ENCODE measurements at places on chromosomes 1 and 21. TPM values are rescaled to one million over a fixed set of nuclear protein-coding genes. Genes with fewer than 3 reads are reported as not detected.

Gene NVL
- total RNA-seq = 34.7 TPM

Gene GTF2B
- total RNA-seq = 27.3 TPM

Gene NDUFS5
- total RNA-seq = 167 TPM

Gene RNF187
- 67.7 TPM for total RNA-seq

Gene IL6R
- total RNA-seq = 31.8 TPM

Gene ERG
- 4.0 TPM for total RNA-seq

Gene LAPTM5
- 24.1 TPM for total RNA-seq

Gene WLS
- total RNA-seq = 118 TPM

Gene LINGO4
- total RNA-seq = 0.23 TPM

Gene PARK7
- 186 TPM for total RNA-seq

Gene PCNT
- total RNA-seq = 20.4 TPM

Gene DCST1
- 0.19 TPM for total RNA-seq

Gene BTBD19
- total RNA-seq = 4.4 TPM

DNA sequence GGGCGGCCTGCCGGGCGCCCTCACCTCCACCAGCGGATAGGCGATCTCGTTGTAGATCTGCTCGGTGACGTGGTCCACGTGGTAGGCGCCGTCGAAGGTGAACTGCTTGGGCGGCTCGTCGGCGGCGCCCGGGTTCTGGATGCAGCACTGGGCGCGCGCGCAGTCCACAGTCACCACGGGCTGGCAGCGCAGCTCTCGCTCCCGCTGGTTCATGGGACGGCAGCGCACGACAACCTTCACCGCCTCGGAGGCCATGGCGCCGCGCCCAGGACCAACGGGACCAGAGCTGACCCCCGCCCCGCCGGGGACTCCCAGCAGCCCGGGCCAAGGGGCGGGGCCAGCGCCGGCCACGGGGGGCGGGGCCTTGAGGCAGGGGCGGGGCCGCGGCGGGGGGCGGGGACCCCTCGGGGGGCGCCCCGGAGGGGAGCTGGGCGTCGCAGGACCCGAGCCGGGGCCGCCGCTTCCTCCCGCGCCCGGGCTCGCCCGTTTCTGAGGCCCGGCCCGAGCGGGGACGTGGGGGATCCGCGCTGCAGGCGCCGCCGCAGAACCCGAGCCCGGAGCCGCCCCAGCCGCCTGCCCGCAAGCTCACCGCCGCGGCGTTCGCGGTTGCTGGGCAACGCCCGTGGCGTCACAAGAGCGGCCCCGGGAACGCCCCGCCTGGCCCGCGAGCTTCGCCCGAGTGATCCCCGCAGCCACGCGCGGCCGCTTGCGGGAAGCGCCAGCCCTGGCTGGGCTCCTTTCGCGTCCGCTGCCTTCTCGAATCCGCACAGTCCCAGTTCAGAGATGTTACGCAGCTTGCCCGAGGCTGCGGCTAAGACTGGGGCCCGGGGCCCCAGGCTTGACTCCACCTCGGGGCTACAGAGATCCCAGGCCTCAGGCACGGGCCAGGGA lies at the start of gene KIF17:
Gene KIF17, minus strand, starts transcription at position 556 of the 891 bp plus-strand sequence. Its CDS starts 301 bp downstream, at position 255.
- peak; percentile 78 for DNase-seq

DNA sequence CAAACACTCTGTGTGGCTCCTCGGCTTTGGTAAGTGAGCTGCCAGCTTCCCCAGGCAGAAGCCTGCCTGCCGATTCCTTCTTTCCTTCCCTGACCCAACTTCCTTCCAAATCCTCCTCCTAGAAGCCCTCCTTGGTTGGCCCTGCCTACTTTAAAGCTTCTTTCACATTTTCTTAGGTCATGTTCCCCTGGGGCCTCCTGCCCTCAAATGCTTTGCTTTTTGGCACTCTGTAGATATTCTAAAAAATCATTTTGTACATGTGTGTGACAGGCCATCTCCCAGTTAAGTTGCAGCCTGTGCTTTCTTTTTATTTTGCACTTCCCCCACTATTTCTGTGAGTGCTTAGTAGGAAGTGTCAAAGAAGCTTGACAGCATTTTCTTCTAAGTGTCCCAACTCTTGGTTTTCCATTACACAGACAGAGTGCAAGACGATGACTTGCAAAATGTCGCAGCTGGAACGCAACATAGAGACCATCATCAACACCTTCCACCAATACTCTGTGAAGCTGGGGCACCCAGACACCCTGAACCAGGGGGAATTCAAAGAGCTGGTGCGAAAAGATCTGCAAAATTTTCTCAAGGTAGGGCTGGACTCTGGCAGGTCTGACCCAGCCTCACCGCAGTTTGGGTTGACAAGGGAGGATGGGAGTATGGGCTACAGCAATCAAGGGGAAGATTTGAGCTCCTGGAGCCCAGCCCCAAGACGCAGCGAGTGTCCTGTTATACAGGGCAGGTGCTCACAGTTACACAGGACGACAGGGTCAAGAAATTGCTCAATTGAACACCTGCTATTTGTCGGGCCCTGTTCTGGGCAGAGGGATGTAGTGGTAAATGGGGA lies at the start of gene S100A9:
Gene S100A9, plus strand, starts transcription at position 2 of the 838 bp plus-strand sequence. Its CDS starts 430 bp downstream, at position 432.
- no peak for DNase-seq

DNA sequence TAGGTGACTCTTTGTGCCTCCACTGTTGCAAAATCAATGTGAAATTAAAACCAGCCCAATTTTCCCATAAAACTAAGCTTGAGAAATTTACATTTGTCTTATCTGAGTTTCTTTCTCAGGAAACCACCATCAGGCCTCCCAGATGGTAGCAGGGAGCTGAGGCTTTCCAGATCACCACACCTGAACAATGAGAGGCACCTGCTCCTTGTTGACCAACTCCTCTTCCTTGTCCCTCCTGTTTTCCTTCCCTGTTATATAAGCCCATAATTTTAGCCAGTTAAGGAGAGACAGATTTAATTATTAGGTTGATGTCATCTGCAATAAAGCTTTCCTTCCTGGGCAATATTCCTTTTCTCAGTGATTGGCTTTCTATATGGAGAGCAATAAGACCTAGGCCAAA lies 32.0 kb upstream of the C1orf185 start:
- no peak for DNase-seq

DNA sequence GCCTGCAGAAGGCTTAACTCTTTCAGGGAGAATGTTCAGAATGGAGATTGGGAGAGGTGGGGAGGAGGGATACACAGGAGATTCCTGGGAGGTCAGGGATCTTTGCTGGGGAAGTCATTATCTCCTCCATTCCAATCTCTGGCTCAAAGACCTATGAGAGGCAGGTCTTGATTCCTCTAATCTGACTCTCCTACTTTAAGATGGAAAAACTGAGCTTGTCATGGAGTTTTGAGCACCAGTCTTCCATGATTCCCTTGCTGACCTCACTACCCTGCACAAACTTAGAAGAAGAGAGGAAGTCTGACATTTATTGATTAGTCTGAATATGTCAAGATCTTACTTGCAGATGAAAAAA lies 41.5 kb upstream of the SYNC start:
- DNase-seq = no peak

- no peak for DNase-seq
These were observed 39.2 kb upstream of the RAB4A start for GRCh38 chr1:229231754-229232119.

DNA sequence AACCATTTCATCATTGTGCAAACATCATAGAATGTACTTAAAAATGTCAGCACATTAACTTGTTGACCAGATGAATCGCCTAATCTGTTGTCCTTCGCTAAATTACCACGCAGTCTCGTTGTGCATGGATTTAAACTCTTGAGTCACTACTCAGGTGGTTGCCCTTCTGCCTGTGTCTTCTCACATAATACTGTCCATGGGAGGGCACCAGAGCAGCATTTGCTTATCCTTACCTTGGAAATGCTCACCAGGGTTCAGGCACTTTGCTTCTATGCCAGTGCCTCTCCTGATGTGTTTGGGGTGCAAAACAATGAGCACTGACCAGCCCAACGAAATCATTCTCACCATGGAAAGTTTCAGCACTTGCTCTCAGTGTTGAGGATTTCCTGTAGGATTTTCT lies 559.9 kb downstream of the RWDD3 start:
- DNase-seq = no peak

GRCh38 chr1:192951691-192952460 lies 107.3 kb downstream of the UCHL5 start:
- DNase-seq = no peak

DNA sequence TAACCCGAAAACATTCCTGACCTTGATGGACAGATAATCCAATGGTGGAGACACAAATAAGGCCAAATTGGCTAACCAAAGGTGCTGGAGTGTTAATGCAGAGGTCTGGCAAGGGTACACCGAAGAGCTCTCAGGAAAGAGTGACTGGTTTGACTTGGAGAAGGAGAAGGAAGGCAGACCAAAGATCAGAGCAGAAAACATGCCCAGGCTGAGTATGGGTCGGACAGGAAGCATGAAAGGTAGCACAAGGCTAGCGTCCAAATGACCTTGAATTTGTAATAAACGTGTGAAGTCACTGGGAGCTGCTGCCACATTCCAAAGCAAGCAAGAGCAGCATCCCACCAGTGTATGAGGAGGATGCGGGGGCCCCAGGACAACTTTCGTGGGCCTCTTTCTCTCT lies 45.7 kb downstream of the APP start:
- no peak for DNase-seq

DNA sequence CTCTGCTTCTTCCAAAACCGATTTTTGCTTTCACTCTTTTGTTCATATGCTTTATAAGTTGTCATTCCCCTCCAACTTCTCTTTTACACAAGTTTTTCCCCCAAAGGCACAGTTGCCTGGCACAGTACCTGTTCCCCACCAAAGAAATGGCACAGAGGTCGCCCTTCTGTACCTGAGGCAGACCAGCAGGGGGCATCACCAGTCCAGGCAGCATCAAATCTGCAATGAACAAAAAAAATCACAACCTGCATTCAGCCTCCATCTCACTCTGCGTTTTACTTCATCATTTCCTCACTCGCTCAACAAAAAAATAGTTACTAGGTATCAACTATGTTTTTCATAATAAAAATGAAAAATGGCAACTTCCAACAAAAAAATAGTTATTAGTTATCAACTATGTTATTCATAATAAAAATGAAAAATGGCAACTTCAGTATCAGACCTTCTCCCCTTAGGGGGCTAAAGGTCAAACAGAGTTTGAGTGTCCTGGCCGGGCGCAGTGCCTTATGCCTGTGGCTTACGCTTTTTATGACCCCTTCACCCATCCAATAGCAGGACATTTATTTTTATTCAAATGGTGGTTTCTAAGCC lies 4.1 kb downstream of the EIF2D start:
- DNase-seq = peak; percentile 47

DNA sequence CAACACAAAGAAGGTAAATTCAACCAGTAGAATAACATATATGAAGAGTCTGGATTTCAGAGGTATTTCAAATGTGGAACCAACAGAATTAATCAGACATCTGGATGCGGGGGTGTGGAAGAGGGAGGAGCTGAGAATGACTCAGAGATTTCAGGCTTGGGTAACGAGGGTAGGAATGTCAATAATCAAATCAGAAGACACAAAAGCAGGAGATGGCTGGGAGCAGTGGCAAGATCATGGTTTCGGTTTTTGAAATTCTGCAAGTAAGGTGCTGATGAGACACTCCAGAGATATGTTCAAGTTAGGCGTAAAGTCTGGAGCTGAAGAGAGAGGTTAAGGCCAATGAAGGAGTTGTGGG lies 64.0 kb downstream of the PLPPR5 start:
- DNase-seq = no peak

DNA sequence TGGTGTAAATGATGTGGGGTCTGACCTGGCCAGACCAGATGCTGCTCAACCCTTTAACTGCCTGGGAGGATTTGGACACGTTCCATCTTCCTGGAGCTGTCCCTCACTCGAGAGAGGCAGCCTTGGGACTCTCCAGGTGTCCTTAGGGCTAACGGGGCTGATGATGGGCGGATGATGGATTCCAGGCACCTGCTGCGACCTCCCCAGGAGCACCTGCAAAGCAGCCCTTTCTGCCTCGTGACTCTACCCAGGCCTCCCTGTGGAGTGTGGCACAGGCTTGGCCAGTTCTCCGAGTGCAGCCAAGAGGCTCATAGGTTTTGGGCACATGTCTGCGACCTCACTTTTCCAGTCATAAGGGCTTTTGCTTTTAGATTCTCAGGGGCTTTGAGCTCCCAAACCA lies 12.3 kb upstream of the TRIM17 start:
- no peak for DNase-seq

- peak; percentile 65 for DNase-seq
These were observed 36.0 kb downstream of the RRP1 start for GRCh38 chr21:43825242-43825935.

- no peak for DNase-seq
These were observed 18.1 kb downstream of the CCDC185 start for GRCh38 chr1:223411309-223411708.

DNA sequence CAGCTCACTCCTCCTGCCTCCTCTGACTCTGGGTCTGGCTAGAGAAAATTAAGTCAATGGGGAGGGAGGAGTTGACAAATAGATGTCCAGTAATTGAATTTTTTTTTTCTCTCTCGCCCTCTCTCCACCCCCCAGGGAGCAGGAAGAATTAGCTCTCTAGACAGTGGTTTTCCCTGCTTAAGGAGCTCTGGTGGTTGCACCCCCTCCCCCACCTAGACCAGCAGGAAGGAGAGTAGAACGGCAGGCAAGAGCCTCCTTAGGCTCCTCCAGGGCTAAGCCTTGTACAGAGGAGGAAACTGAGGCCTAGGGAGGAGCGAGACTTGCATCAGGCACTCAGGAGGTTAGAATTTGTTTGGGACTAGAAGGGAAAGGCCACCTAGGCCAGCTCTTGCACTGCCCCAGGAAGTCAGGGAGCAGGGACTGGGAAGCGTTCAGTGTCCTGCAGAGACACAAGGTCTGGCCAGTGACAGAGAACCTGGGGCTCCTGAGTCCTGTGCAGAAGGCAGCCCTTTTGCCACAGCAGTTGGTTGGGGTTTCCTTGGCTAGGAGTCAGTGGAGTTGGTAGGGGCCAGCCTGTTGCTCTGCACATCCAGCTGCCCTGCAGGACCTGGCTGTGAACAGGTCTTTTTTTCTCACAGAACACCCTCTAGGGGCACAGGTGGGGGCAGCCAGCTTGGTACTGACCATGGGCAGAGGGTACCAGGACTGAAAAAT lies 49.5 kb upstream of the ACOT11 start:
- DNase-seq = no peak

DNA sequence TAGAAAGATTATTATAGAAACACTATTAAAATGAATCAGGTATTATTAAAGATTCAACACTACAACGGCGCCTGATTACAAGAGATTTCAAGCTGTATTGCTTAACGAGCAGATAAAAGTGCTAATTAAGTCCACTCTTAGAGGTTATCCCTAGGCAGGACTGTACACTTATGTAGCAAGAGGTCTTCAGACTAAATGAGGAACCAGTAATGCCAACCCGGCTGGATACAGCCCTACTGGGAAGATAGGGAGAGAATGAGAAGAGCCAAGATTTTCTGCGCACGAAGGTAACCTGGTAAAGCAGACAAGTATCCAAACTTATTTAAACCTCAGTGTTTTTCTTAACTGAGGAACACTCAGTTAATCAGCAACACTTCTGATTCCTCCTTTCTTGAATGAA lies 115.7 kb upstream of the HIVEP3 start:
- no peak for DNase-seq

DNA sequence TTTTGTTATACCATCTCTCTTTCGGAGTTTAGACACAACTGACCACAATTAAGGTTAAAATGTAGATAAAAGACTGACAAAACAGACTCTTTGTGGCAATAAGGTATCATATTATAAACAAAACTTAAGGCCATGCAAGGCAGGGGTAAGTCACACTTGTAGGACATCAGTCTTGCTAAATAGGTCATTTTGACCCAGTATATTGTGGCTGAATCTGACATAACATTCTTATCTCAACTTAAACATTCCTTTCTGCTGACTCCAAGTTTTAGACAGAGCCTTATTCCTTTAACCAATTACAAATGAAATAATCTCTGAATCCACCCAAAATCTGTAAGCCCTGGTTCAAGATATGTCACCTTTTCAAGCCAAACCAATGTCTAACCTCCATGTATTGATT lies 733.4 kb upstream of the B3GALT2 start:
- DNase-seq = no peak

Measured in mucosa of descending colon (tissue), 3 donors.